ENCODE measurements at places on chromosomes 1 and 21.
A peak's percentile ranks its signal among the peaks of the same experiment; 100 is the strongest.

GRCh38 chr21:42309753-42310213 is 5.4 kb downstream of the TFF3 start:
- DNase-seq: no peak

GRCh38 chr1:2174348-2175054 is 20.1 kb downstream of the FAAP20 start:
- peak; percentile 74 for DNase-seq

DNA sequence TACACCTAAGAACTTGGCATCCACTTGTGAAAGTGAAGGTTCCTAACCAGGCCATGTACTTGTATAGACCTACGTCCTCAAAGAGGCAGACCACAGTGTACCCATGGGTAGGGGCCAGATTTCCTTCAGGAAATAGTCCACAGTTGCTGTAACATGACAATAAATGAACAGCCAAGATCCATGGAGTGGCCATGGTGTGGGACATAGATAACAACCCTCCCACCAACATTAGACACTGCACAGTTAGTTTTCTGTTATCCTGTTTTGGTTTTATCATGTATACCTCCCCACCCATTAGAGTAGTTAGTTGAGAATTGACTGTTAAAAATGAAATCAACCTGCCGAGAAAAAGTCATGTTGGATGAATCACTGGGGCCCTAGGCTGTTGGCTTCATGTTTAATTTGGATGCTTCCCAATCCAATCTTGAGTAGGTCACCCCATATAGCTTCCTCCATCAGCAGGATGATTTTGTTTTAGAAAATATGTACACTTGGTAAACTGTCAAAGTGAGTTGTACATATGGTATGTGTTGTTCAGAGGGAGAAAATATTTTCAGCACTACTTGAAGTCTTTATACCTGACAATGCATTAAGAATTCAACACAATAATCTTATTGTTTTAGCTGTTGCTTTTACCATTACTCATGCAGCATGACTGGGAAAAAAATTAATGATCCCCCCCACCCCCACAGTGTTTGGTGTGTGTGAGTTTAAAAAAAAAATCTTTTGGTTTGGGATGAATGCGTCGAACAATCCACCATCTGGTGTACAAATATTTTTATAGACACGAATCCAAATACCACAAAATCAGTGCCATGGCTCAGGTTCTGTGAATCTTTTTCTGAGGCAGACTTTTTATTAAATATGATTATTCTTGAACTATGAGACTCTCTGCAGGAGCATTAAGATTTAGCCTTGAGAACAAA is 88.3 kb upstream of the ARHGAP29 start:
- DNase-seq: peak; percentile 36

GRCh38 chr1:40676501-40676900 is 11.0 kb upstream of the RIMS3 start:
- DNase-seq: no peak

DNA sequence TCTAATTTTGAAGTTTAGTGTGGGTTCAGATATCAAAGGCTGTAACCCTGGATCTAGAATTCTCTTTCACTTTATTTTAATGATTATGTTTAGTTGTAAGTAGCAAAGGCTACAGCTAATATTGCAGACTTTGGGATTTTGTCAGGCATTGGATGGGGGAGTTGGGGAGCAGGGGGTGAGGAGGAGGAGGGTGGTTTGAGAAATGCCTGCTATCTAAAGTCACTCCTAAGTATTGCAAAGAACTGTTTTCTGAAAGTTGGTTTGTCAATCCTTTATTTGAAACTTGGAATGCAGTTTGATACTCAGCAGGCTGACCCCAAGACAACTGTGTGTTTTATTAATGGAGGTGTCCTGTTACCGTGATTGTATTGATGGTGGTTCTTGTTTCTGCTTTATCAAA is 1.2 kb downstream of the NTPCR start:
- DNase-seq: no peak

- no peak for DNase-seq
Measured at GRCh38 chr1:172487550-172487949, 43.7 kb upstream of the PIGC start.

- DNase-seq: no peak
Measured at GRCh38 chr1:88541596-88541995, 142.5 kb upstream of the PKN2 start.

DNA sequence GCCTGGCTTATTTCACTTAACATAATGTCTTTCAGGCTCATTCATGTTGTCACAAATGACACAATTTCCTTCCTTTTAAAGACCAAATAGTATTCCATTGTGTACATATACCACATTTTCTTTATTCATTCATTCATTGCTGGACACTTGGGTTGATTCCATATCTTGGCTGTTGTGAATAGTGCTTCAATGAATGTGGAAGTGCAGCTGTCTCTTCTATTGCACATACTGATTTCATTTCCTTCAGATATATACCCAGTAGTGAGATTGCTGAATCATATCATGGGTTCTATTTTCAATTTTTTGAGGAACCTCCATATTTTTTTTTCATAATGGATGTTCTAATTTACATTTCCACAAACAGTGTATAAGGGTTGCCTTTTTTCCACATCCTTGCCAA is 38.6 kb upstream of the WLS start:
- no peak for DNase-seq

DNA sequence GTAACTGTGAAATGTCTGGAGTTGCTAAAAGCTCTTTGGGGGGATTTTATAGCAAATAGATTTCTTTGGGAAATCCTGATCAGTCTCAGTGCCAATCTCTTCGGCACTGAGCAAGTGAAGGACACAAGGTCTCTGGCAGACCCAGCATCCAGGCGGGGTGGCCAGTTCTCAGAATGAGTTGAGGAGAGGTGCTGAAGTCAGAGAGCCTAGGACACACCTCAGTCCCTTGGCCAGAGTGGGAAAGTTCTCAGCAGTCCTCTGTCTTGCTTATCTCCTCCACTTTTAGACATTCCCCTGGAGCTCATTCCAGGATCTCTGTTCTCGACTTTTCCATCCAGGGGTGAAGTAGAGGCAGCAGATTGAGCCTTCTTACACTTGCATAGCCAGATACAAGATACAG is 6.7 kb downstream of the HLX start:
- no peak for DNase-seq

- DNase-seq: no peak
Measured at GRCh38 chr1:162380061-162380846, 1.3 kb upstream of the C1orf226 start.

GRCh38 chr1:60894130-60894529 is 188.2 kb upstream of the NFIA start:
- DNase-seq: peak; percentile 90

DNA sequence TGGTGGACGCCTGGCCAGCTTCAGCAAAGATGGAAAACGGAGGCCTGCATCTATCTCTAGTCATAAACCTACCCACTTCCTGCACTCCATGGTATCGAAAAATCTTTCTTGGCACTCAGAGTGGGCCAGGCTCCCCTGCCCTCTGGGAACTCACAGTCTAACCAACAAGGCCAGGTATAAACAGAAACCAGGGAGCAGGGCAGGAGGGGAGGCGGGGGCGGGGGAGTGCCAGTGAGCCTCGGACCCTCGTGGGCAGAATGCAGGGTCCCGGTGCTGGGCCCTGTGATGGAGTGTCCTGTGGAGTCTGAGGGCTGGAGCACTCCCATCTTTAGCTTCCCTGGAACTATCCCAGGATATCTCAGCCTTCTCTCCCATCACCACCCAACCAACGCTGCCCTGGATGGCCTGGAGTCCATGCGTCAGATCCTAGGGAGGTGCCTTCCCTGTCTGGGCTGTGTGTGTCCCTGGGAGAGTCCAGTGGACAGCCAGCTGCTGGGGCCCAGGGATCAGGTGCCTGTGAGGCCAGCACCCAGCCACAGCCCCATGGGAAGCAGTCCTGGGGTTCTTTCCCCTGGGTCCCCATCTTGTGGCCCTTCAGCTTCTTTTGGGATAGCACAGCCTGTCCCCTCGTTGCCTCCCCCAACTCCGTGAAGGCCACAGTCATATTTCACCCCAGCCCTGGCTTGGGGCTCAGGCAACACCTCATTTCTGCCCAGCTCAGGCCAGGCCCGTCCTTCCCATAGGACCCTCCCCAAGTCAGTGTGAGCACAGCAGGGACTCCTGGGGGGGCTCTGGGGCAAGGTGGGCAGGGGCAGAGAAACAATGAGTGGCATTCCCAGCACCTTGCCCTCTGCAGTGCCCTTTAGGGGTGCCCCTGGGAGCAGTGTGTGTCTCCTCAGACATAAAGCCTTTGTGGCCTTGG is 1.1 kb upstream of the EPS8L3 start:
- DNase-seq: no peak

GRCh38 chr1:224691148-224691925 is 75.2 kb downstream of the CNIH3 start:
- DNase-seq: no peak

- DNase-seq: peak; percentile 46
Measured at GRCh38 chr21:28884481-28884880, 108.2 kb downstream of the LTN1 start.

DNA sequence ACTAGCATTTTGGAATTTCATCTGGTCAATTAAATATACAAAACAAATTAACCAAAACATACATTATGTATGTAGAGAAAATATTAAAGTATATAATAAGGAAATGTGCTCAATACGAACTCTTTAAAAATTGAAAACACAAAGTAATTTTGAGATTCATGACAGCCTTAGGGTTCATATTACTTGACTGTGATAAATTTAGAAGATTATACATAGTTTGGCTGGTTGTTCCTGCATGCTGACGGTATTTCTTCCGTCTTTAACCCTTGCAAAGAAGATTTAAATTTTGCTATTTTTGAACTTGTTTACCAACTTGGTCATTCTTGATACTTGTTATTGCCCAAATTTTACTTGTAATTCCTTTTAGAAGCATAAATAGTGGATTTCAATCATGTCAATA is 298.2 kb downstream of the NFIA start:
- no peak for DNase-seq

DNA sequence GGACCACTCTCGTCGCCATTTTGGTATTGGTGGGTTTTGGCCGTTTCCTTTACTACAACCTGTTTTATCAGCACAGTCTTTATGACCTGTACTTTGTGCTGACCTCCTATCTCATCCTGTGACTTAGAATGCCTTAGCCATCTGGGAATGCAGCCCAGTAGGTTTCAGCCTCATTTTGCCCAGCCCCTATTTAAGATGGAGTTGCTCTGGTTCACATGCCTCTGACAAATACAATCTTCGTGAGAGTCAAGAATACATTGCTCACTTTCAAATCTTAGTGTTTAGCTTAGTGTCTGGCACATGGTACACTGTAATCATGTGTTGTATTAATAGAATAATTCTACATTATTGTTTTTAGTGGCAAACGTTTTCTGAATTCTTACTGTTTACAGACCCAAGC is 88.9 kb downstream of the BACH1 start:
- DNase-seq: no peak

- no peak for DNase-seq
Measured at GRCh38 chr1:16143566-16144324, 12.1 kb downstream of the EPHA2 start.

GRCh38 chr1:16012590-16013219 is 5.1 kb downstream of the HSPB7 start:
- DNase-seq: peak; percentile 32

GRCh38 chr1:215397106-215397505 is 170.0 kb upstream of the KCTD3 start:
- no peak for DNase-seq

DNA sequence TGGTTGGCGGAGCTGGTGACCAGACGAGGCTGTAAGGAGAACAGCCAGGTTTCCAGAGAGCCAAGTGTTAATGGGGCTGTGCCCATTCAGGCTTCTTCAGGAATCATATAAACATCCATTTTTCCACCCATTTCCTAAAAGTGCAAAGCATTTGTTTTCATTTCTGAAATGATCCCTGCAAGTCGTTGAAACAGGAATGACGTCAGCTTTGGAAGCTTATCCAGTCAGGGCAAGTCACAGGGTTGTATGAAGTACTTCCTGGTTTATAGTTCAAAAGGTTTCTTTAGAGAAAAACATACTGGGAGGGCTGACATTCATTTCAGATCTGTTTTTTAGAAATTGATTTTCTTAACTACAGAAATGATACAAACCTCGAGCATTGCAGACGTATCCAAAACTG is 29.2 kb downstream of the IGSF5 start:
- no peak for DNase-seq

- DNase-seq: no peak
Measured at GRCh38 chr1:234643850-234644134, 33.8 kb upstream of the IRF2BP2 start.

- DNase-seq: peak; percentile 32
Measured at GRCh38 chr1:154186177-154186576, 5.7 kb downstream of the TPM3 start.

DNA sequence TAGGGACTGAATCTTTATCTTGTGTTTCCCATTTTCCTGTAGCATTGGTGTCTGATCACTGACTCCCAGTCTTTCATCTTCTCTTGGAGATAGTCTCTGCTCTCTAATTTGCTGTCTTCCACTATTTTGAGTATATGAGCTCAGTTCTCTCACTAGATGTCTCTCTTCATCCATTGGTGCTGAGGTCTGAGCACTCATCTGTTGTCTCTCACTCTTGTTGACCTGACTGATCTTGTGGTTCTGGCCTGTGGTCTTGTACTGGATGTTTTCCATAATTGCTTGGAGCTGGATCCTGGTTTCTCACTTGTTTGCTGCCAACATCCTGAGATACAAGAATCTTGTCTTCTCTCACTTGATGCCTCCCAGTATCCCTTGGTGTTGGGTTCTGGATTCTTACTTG is 25.1 kb upstream of the S100A11 start:
- DNase-seq: no peak

GRCh38 chr1:43241413-43241836 is 28.4 kb upstream of the TMEM125 start:
- no peak for DNase-seq

- no peak for DNase-seq
Measured at GRCh38 chr1:43387976-43388599, 1.5 kb downstream of the MED8 start.

DNA sequence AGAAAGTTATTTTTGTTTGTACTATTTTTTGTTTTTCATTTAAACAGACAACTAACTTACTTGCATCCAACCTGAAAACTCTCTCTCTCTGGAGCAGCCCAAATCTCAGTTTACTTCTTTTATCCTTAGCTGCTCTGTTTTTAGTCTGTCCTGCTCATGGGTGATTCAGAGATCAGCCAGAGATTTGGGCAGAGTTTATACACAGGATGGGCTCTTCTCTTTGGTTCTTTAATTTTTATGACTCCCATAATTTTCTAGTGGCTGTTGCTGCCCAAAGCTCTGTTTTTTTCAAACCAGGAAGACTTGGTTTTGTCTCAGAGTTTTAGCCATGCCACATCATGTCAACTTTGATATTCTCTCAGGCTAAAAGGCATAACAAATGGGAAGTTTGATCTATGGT is 86.8 kb upstream of the CD55 start:
- DNase-seq: no peak

GRCh38 chr1:229043115-229043514 is 227.8 kb upstream of the RAB4A start:
- no peak for DNase-seq

GRCh38 chr1:8376358-8376840 is 58.5 kb downstream of the SLC45A1 start:
- no peak for DNase-seq

DNA sequence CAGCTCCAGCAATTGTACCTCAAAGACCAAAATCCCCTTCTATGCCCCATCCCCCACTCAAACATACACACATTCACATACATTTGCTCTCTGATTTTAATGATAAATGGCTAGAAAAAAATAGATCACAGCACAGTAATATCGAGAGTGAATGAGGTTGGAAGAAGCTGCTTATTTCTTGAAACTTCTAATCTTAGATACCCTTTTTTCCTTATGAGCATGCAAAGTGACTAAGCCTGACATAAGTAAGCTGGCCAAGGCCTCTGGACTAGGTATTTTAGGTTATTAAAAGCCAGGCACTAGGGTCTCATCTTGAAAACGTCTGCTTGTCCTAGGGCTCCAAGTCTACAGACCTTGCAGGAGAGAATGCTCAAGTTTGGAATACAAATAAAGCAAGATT is 133.6 kb downstream of the TGFBR3 start:
- no peak for DNase-seq
